ENCODE measurements at places on chromosomes 6 and 20. TPM values are rescaled to one million over a fixed set of nuclear protein-coding genes. Genes with fewer than 3 reads are reported as not detected.

Gene SNAI1
- total RNA-seq: 0.33 TPM

Gene LHFPL5
- not detected for total RNA-seq

Gene PSMF1
- total RNA-seq: 30.0 TPM

Gene TFAP2D
- not detected for total RNA-seq

Gene TMEM244
- not detected for total RNA-seq

- no peak for DNase-seq
- H3K27me3 ChIP-seq: peaks cover 8% of the 10 kb centered on the region
- peaks cover 10% of the 10 kb centered on the region for H3K4me1 ChIP-seq
- peak overlapping the region; percentile 7 for H3K27ac ChIP-seq
- no peaks in the 10 kb centered on the region for H3K36me3 ChIP-seq
Measured at GRCh38 chr6:37549154-37549553, 49.5 kb upstream of the CCDC167 start.

- no peaks in the 10 kb centered on the region for H3K4me1 ChIP-seq
- no peak overlapping the region for H3K27ac ChIP-seq
- no peaks in the 10 kb centered on the region for H3K36me3 ChIP-seq
- H3K4me3 ChIP-seq: no peak overlapping the region
- peaks cover 15% of the 10 kb centered on the region for H3K27me3 ChIP-seq
- no peak for DNase-seq
Measured at GRCh38 chr6:46486181-46486580, 5.1 kb downstream of the RCAN2 start.

DNA sequence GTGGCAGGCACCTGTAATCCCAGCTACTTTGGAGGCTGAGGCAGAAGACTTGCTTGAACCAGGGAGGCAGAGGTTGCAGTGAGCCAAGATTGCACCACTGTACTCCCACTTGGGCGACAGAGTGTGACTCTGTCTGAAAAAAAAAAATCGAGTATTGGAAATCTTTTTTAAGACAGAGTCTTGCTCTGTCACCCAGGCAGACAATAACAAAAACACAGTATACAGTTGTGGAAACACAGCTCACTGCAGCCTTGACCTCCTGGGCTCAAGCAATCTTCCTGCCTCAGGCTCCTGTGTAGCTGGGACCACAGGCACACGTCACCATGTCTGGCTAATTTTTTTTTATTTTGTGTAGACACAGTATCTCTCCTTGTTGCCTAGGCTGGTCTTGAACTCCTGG, 15.0 kb downstream of the NANP start:
- DNase-seq: no peak
- H3K36me3 ChIP-seq: peaks cover 6% of the 10 kb centered on the region
- no peak overlapping the region for H3K27ac ChIP-seq
- H3K4me1 ChIP-seq: no peaks in the 10 kb centered on the region
- H3K4me3 ChIP-seq: no peak overlapping the region

GRCh38 chr6:134177753-134178160, 125.3 kb upstream of the SLC2A12 start:
- H3K36me3 ChIP-seq: peaks cover 6% of the 10 kb centered on the region
- H3K27me3 ChIP-seq: peaks cover 14% of the 10 kb centered on the region
- H3K4me3 ChIP-seq: peak overlapping the region; percentile 65

DNA sequence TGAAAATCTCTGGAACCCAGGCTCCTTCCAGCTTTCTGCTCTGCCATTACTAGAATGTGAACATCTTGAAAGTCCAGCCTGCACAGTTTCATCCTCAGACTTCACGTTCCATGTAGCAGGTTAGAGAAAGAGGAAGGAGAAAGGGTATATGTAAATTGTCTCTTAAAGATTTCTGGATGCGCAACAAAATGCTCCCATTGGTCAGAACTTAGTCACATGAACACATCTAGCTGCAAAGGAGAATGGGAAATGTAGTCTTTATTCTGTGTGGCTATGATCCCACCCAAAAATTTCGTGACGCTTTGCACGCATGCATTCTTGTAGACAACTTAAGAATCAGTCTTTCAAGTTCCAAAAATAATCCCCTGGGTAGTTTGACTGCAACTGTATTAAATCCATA, 46.4 kb upstream of the CHD6 start:
- no peak overlapping the region for H3K27ac ChIP-seq
- no peak overlapping the region for H3K4me3 ChIP-seq
- DNase-seq: peak; percentile 8
- H3K27me3 ChIP-seq: no peaks in the 10 kb centered on the region
- no peaks in the 10 kb centered on the region for H3K4me1 ChIP-seq

Measured in thymus (tissue), 14 donors.